Astrocyte of the spinal cord (primary cell): ENCODE measurements at places on chromosomes 6 and 20.

GRCh38 chr6:167697316-167697715 is 129.4 kb upstream of the AFDN start:
- DNase-seq = peak; percentile 17

DNA sequence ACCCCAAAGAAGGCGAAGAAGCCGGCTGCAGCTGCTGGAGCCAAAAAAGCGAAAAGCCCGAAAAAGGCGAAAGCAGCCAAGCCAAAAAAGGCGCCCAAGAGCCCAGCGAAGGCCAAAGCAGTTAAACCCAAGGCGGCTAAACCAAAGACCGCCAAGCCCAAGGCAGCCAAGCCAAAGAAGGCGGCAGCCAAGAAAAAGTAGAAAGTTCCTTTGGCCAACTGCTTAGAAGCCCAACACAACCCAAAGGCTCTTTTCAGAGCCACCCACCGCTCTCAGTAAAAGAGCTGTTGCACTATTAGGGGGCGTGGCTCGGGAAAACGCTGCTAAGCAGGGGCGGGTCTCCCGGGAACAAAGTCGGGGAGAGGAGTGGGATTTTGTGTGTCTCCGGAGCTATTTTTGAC is 69.6 kb downstream of the HFE start:
- DNase-seq = no peak

GRCh38 chr6:44133003-44133931 is 5.9 kb downstream of the TMEM63B start:
- peak; percentile 42 for DNase-seq

- DNase-seq = peak; percentile 97
These were observed 47.1 kb downstream of the SNAI1 start for GRCh38 chr20:50029697-50030461.

DNA sequence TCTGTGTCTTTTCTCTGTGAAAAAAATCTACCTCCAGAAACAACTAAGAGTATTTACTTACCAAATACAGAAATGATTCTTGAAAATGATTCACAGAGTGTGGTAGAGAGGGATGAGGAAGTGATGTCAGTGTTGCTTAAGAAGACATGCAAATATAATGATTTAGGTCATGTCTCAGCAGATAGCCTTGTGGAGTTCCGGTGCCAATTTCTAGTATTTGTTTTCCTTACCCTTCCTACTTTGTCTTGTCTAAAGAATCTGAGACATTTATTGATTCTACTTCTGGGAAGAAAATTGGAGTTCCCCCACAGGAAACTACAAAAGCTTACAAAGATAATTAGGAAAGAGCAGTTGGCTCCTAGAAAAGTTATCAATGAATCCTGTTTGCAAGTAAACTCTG is 68.8 kb downstream of the GJA1 start:
- DNase-seq = peak; percentile 87

- DNase-seq = no peak
These were observed 90.0 kb downstream of the PRND start for GRCh38 chr20:4811661-4812181.

- DNase-seq = no peak
These were observed 255.4 kb downstream of the GMPR start for GRCh38 chr6:16493802-16494201.

DNA sequence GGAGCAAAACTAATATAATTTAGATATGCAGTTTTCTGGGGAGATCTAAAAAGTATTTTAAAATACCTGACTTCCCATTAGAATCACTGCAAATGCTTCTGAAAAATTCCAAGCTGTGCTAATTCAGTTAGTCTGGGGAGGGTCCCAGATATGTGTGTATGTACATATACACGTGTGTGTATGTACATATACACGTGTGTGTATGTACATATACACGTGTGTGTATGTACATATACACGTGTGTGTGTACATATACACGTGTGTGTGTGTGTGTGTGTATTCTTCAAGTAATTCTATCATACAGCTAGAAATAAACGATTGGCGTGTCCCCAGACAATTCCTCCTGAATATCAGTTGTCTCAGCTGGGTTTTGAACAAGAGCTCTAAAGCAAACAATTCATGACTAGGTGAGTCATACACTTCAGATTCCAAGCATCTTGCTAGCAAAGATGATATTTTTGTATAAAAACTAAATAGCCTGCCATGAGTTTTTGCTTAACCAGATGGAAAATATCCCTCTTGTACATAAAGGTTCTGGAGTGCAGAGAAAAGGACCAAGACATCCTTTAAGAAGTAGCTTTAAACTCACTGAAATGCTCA is 58.2 kb downstream of the SPACA1 start:
- peak; percentile 15 for DNase-seq

- DNase-seq = peak; percentile 94
These were observed 95.0 kb downstream of the SNX5 start for GRCh38 chr20:17873410-17874270.

DNA sequence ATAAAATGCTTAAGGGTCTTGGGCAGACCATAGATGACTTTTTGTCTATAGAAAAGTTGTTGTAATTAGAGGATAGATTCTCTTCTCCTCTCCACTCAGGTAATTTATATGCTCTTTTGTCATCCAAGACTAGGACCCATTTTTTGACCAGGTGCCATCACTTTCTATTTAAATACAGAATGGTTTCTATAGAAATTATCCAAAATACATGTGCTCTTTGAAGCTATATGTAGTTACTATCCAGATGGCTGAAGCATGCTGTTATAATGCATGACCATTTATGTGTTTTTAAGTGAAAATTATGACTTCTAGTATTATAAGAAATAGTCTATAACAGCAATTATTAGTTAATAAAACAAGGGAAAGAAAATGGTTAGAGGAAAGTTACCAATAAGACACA is 3.0 kb upstream of the MLIP start:
- no peak for DNase-seq

GRCh38 chr6:18053078-18053477 is 65.6 kb upstream of the KIF13A start:
- no peak for DNase-seq

DNA sequence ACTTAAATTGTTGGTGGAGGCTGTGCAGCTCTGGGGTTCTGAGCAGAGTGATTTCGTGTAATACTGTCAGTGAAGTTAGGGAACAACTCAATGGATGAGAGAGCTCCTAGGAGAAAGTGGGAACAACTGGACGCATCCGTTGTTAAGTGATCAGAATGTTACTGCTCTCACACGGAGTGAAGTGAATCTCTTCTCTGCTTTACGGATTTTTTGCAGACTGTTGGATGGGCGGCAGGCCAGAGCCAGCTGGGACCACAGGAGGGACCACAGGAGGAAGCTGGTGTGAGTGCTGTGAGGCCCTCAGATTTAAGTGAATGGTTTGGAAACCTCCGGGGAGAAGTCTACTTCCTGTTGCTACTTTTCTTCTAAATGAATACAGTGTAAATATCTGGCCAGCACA is 23.7 kb upstream of the PPP1R14C start:
- DNase-seq = peak; percentile 5

DNA sequence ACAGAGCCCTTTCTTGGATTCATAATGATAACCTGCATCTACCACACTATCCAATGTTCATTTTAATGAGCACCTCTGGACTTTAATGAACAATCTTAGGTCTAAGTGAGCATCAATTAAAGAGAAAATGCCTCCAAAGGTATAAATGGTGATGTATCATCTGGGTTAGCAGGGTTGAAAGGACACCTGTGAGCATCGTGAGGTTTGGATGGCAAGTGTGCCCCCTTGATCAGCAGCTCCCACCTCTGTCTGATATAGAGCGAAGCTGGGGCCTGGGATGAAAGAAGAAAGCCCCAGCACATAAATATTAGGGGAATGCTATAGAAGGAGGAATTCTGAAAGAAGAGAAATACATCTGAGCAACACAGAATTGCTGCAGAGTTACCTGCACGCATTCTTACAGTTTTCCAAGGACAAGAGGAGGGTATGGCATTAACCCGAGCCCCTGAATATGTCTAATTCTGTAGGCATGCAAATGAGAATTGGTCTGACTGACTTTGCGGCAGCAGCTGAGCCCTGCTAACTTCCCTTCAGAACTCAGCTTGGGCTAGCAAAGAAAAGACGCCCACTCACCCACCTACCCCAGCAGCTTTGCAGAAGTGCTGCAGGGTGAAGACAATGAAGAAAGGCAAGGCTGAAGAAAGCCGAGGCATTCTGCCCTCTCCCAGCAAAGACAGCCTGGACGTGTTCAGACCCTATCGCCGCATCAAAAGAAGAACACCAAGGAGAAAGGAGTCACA is 136.2 kb downstream of the GMPR start:
- DNase-seq = no peak

DNA sequence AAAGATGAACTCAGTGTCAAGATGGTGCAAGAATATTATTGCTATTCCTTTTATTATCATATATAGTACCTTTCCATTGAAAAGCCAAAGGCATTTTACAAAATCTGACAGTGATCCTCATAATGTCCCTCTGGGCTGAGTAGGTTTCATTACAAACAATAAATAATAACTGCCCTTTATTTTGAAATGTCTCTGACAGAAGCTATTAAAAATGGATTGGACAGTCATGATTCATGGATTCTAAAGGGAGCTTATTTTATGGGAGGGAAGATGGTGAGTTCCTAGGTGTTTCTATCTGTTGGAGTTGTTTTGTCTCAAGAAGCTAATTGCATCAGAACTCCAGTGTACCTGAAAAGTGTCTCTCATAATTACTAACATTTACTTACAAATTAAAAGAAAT is 30.4 kb upstream of the HDAC2 start:
- no peak for DNase-seq

DNA sequence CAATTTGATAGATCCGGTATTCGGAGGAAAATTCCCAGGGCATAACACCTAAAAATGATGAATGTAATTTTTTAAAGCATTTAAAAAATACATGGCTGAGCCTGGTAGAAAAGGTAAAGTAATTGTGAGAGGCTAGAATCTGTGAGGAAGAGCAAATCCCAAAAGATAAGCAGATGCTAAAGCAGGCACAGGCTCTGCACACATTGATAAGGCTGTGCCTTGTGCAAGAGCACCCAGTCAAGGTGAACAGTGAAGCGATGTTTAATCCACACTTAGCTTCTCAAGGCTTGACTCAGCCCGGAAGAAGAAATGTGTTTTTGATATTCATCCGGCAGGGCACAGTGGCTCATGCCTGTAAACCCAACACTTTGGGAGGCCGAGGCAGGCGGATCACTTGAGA is 5.1 kb upstream of the EPB41L2 start:
- no peak for DNase-seq

- no peak for DNase-seq
These were observed 62.0 kb upstream of the PHACTR2 start for GRCh38 chr6:143615785-143616184.

GRCh38 chr6:15287670-15288375 is 42.0 kb downstream of the JARID2 start:
- DNase-seq = no peak

DNA sequence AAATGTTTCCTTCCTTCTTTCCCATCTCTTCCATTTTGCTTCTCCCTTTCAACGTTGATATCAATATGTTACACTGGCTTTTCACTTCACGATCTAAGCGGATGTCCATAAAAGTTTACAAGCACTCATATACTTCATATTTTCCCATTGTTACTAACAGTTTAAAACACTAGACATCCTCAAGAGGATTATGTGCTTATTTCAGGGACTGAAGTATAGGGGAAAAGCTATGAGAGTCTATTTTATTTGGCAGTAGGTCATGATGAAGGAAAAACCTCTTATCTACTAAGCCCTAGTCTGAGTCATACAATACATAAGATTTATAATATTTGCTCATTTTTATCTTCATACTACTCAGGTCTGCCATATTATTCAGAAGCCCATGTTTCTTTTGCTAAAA is 20.6 kb upstream of the EPB41L2 start:
- no peak for DNase-seq

DNA sequence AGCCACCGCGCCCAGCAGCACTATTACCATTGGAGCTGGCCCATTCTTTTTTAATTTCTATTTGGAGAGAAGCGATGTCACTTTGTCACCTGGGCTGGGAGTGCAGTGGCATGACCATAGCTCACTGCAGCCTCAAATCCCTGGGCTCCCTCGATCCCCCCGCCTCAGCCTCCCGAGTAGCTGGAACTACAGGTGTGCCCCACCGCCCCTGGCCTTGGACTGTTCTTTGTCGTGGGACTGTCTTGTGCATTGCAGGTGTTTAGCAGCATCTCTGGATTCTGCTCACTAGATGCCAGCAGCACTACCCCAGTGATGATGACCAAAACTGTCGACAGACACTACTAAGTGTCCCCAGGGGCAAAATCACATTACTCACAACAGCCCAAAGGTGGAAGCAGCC is 80.3 kb downstream of the PRND start:
- DNase-seq = no peak

GRCh38 chr6:36633915-36634314 is 39.8 kb downstream of the SRSF3 start:
- DNase-seq = peak; percentile 90

GRCh38 chr20:34179637-34180360 is 61.4 kb upstream of the ASIP start:
- no peak for DNase-seq

- DNase-seq = peak; percentile 36
These were observed 282.7 kb upstream of the PRDM1 start for GRCh38 chr6:105803442-105803841.

DNA sequence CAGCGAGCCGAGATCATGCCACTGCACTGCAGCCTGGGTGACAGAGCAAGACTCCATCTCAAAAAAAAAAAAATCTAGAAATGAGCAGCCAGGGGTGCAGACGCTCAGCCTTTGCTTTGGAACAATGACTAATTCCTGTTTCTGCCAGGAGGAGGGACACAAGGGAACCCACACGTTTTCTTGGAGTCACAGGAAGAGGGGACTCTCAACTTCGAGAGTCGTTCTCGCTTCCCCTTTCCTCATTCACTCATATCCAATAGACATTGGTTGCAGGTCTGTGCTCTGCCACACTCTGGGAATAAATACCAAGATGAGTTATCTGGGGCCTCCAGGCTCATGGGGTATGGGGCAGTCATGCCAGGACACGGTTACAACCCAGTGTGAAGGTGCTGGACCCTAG is 91.5 kb upstream of the RREB1 start:
- DNase-seq = no peak

GRCh38 chr6:92989656-92990055 is 429.7 kb downstream of the EPHA7 start:
- peak; percentile 46 for DNase-seq

- no peak for DNase-seq
These were observed 54.9 kb downstream of the RSPO3 start for GRCh38 chr6:127173156-127173940.

DNA sequence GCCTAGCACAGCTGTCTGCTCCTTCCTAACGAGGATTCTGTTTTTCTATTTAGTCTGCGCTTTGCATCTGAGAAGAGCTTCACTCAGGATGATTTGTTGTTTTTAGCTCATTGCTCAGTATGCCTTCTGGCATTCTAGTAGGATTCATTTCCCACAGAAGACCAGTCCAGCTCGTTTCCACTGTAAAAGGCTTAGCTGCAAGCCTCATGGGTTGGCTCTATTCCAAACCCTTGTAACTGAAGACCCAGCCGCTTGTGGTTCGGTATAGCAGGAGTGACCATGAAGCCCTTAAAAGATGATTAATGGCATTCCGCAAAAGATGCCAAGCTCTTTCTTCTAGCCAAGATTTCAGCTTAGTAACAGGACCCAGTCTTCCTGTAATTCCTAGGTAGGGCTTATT is 7.2 kb downstream of the ADGRF1 start:
- DNase-seq = peak; percentile 99

DNA sequence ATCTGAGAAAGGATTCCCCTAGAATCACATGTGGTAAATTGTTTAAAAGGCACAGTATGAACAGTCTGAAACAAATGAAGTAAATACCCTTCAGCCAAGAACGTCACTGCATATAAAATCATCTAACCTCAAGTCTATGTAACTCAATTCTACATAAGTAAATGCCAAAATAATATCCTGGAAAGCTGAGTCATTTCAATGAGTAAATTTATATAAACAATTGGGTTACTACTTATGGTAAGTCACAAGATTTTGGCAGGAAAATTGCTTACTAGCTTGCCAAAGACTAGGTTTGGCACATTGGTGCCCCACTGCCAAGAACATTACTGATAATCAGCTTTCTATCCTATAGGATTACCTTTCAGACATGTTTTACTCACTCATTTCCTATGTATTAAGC is 8.4 kb downstream of the GMDS start:
- DNase-seq = peak; percentile 95
